ENCODE measurements at places on chromosomes 4 and X. TPM values are rescaled to one million over a fixed set of nuclear protein-coding genes. Genes with fewer than 3 reads are reported as not detected.

DNA sequence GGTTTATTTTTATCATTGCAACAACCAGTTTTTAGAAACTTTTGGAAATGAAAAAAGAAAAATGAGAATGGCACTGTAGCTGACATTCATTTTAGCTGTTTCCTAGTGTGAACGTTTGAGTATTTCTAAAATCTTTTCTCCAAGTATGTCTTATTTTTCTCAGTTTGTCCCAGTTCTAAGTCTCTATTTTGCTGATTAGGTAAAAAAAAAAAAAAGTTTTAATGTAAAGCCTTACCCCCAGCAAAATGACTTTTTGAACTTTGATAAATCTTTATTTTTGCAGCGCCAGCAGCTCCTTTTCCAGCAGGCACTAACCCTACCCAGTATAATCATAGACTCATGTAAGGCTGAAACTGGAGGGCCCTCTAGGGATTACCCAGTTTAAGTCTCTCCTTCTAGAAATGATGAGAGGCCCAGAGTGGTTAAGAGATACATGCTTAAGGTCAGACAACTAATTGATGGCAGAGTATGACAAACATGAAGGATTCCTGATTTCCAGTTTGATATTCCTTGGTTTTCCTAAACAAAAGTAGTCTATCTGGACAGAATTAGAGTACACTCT, 84.3 kb upstream of the SLC4A4 start:
- DNase-seq = no peak

DNA sequence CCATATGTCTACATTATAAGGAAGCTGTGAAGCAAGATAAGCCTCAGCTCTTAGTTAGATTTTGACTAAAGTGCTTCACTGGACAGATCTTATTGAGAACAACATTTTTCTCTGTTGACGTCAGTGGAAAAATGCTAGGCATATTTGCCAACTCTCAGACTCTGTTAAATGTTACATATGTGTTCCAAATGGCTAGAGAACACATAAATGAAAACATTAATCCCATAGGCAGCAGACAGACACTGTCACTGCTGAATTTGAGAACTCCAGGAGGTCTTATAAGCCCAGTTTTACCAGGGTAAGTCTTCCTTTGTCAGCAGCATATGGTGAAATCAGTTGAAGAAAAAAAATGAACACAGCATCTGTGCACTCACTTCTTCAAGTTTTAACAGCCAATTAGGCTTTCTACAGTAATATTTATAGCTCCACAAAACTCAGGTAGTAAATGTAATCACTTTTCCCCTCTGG, 186.9 kb downstream of the CAMK2D start:
- no peak for DNase-seq

DNA sequence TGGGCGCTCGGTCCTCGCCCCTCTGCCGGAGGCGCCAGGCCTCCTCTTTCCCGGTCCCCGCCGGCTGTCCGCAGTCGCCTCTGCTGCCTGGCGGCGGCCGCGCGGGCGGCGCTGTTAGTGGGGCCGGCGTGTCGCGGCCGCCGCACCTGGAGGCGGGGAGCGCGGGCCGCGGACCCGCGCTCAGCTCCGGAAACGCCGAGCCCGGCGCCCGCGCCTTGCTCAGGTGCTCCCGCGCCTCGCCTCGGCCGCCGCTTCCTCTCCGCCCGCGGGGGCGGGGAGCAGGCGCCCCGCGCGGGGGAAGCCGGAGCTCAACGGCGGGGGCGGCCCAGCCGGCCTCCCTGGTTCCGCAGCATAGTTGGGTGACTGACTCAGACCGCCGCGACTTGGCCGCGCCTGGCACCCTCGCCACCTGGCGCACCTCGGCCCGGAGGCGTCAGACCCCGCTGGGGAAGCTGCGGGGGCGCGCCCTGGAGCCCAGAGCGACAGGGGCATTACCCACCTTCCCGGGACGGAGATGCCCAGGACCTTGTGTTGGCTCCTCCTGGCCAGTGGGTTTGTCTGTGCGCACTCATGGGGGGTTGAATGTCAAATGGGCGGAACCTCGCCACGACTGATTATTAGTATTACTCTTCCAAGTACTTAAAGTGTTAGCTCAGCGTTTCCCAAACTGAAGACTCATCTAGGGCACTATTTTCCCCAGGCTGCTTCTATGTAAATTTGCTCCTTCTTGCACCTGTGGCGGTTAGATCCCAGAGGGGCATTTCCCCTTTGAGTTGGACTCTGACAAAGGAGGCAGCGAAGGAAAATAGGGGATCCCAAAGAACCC, at the start of gene ARAP2:
Gene ARAP2, minus strand, starts transcription at position 258 of the 826 bp plus-strand sequence. CDS start 15,028 bp downstream, outside the sequence.
- DNase-seq = no peak

DNA sequence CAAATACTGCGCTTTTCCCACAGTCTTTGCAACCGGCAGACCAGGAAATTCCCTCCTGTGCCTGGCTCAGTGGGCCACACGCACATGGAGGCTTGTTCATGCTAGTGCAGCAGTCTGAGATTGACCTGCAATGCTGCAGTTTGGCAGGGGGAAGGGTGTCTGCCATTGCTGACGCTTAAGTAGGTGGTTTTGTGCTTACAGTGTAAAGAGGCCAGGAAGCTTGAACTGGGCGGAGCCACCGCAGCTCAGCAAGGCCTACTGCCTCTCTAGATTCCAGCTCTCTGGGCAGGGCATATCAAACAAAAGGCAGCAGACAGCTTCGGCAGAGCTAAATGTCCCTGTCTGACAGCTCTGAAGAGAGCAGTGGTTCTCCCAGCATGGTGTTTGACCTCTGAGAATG, 390.5 kb upstream of the TECRL start:
- DNase-seq = no peak

DNA sequence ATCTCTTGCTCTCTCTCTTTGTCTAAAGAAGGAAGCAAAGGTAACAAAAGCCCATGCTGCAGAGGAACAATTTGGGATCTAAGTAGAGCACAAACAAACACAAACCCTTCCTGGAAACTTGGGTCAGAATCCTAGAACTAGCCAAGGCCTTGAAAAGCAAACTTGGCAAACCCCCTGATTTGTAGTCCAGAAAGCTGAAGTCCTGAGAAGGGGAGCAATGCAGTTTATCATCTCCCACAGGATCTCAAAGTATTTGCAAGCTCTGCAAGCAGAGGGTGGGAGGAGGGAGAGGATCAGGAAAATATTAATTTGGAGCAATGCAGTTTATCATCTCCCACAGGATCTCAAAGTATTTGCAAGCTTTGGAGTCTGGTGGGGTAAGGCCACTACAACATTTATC, 379.5 kb upstream of the FGF13 start:
- DNase-seq = no peak

Gene SH2D1A
- polyA plus RNA-seq = not detected

Gene HTRA3
- 2.9 TPM for polyA plus RNA-seq

Gene EGF
- 2.1 TPM for polyA plus RNA-seq

Data from BJ (cell line).